Myocyte (in vitro differentiated cells): ENCODE measurements at places on chromosomes 12 and 14. TPM values are rescaled to one million over a fixed set of nuclear protein-coding genes. Genes with fewer than 3 reads are reported as not detected.

GRCh38 chr14:20341646-20342045, 1.8 kb upstream of the PARP2 start:
- DNase-seq: no peak

The LRRC10 gene
- not detected in 2 replicates for total RNA-seq

- DNase-seq: no peak
These were observed 181.7 kb downstream of the ALG10 start for GRCh38 chr12:34203866-34204620.

DNA sequence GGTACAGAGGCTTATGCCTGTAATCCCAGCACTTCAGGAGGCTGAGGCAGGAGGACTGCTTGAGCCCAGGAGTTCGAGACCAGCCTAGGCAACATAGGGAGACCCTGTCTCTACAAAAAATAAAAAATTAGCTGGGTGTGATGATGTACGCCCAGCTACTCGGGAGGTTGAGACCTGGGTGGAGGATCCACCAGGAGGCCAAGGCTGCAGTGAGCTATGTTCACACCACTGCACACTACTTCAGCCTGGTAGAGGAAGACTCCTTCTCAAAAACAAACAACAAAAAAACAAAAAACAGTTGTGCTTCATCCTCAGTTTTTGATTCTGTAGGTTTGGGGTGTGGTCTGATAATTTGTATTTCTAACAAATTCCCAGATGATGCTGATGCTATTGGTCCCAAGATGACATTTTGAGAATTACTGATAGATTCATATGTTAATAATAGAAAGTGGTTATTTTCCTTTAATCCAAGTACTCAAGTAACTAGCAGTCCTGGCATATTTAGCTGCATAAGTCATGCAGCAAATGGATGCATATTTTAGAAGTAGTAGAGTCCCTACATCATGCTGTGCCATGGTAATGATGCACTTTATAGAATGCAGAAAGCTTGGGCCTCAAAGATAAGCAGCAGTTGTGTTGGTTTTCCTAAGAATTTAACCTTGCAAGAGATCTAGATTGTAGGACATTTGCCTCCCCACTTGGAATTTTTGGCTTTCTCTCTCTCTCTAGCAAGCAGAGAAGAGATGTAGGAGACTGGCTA, 76.1 kb upstream of the PAWR start:
- DNase-seq: no peak
